Sigmoid colon (tissue), 7 donors: ENCODE measurements at places on chromosomes 6 and 20.

- DNase-seq: no peak
Observed at GRCh38 chr20:20248620-20249200, 119.2 kb upstream of the INSM1 start.

GRCh38 chr6:133159255-133159795 is 81.8 kb upstream of the EYA4 start:
- no peak for DNase-seq

GRCh38 chr20:45368221-45368980 is 5.4 kb downstream of the SYS1 start:
- no peak for DNase-seq

GRCh38 chr20:6651561-6651960 is 115.9 kb upstream of the BMP2 start:
- DNase-seq: no peak

GRCh38 chr6:121677571-121677970 is 242.1 kb downstream of the GJA1 start:
- no peak for DNase-seq

GRCh38 chr6:117933471-117933870 is 26.4 kb downstream of the SLC35F1 start:
- no peak for DNase-seq

GRCh38 chr6:11605507-11605905 is 68.0 kb downstream of the TMEM170B start:
- no peak for DNase-seq

DNA sequence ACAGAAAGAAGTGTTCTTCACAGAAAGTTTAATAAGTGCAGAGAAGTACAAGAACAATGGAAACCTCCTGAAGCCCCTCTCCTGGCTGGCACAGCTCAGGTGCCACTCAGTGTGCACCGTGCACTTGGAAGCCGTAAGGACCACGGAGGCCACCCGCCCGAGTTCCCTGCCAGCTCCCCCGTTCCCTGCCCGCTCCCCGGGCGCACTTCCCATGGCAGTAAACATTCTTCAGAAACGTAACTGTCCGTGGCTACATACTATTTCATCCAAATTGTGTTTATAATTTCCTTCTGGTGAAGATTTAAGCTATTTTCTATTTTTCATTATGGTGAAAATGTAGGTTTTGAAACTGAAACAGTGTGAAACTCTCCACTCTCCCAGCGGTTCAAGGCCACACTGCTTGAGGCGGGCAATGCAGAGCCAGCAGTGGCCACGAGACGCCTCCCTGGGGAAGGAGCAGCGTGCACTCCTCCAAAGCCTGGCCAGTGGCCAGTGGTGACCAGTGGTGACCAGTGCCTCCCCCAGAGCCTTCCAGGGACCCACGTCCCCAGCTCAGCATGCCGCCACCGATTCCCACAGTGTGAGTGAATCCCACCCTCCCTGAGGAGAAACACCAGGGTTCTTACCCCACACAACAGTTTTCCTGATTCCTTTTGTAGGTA is 46.4 kb downstream of the TAF4 start:
- no peak for DNase-seq

- DNase-seq: no peak
Observed at GRCh38 chr20:62800314-62801259, 4.0 kb upstream of the OGFR start.

DNA sequence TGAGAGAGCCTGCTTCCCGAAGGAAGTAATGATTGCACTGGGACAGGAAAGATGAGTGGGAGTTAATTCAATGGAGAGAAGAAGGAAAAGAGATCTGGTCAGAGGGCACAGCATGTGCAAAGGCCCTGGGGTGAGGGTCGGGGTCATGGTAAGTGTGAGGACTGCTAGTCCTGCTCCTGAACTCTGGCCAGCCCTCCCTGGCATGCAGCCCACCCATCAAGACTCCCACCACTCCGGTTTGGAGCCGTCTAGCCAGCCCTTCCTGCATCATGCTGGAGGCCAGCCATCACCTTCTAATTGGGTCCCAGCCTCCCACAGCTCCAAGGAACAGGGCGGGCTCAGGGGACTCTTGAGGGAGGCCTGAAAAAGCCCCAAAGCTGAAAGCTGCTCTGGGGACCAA is 42.1 kb downstream of the SRSF3 start:
- no peak for DNase-seq

GRCh38 chr6:39143238-39143930 is 28.4 kb upstream of the SAYSD1 start:
- DNase-seq: no peak
